ENCODE measurements at places on chromosomes 4 and X.

DNA sequence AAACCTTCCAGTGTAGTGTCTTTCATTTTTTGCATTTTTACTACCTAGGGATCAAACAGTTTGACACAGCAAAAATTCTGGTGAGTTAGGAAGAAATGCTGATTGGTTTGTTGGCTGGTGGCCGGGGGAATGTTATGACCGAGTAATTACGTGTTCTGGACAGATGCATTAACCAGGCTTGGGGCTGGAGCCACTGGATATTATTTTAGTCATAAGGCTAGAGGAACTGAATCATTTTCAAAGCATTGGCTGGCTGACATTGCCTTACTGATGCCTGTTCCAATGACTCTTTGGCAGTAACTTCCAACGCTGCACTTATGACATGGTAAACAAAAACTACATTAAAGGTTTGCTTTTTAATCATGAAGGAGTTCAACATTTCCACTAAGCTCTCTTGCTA, 84.6 kb downstream of the FBXO8 start:
- DNase-seq = peak; percentile 89

- no peak for DNase-seq
Measured at GRCh38 chrX:127726227-127726626, 326.0 kb downstream of the ACTRT1 start.

GRCh38 chr4:118357601-118358000, 4.8 kb upstream of the PRSS12 start:
- no peak for DNase-seq

- DNase-seq = no peak
Measured at GRCh38 chr4:10535912-10536311, 78.7 kb upstream of the ZNF518B start.

DNA sequence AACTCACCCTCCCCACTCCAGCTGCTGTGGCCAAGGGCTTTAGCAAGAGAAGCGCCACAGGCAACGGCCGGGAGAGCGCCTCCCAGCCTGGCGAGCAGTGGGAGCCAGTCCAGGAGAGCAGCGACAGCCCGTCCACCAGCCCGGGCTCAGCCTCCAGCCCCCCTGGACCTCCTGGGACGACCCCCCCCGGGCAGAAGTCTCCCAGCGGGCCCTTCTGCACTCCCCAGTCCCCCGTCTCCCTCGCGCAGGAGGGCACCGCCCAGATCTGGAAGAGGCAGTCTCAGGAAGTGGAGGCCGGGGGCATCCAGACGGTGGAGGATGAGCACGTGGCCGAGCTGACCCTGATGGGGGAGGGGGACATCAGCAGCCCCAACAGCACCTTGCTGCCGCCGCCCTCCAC, 11.2 kb upstream of the HGFAC start:
- DNase-seq = no peak

- no peak for DNase-seq
Measured at GRCh38 chrX:95330292-95330691, 1354.3 kb upstream of the DIAPH2 start.

DNA sequence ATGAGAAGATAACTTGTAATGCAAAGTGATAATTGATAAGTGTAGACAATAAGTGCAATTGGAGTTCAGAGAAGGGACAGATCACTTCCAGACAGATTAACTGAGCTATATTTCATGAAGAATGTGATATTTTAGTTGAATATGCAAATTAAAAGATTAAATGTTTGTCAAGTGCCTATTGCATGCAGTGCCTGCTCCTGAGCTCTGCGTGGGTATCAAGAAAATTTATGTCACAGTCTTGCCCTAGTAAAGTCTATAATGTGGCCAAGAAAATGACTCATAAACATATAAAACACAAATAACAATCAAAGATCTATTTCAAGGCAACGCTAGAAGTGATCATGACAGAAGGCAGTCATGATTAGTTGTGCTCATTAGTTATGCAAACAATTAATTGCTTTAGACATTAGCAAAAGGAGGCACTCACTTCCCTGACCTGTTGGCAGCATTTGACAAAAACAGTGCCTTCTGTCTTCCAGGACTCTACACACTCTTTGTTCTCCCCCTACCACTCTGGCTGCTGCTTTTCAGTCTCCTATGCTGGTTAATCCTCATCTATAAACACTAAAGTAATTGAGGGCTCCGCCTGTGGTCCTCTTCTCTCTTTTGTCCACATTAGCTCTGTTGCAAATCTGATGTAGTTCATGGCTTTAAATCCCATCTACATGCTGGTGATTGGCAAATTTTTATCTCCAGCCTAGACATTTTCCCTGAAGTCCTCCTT, 47.7 kb downstream of the ARHGEF38 start:
- no peak for DNase-seq

DNA sequence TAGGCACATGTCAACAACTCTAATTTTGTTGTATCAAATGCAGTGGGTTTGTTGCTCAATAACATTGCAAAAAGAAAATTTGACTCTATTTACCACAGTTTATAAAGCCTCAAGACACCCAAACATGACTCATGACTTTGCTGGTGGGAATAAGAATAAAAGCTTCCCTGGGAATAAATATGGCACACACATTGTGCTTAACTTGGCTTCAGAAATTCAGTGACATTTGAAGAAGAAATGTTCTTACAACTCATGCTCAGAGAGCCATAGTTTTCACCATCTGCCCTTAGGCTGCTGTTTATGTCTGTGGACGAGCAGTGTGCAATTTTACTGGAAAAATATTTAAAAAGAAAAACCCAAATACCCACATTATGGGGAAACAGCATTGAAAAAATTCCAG, 60.9 kb downstream of the SPATA18 start:
- no peak for DNase-seq

- peak; percentile 82 for DNase-seq
Measured at GRCh38 chrX:123339221-123339905, 155.3 kb downstream of the GRIA3 start.

GRCh38 chr4:127656047-127656680, 23.4 kb downstream of the INTU start:
- DNase-seq = no peak

- DNase-seq = no peak
Measured at GRCh38 chr4:17265139-17265538, 246.8 kb downstream of the QDPR start.

GRCh38 chr4:42371305-42372252, 25.7 kb upstream of the SHISA3 start:
- no peak for DNase-seq

GRCh38 chrX:115018944-115019343, 1.5 kb upstream of the IL13RA2 start:
- DNase-seq = peak; percentile 37

DNA sequence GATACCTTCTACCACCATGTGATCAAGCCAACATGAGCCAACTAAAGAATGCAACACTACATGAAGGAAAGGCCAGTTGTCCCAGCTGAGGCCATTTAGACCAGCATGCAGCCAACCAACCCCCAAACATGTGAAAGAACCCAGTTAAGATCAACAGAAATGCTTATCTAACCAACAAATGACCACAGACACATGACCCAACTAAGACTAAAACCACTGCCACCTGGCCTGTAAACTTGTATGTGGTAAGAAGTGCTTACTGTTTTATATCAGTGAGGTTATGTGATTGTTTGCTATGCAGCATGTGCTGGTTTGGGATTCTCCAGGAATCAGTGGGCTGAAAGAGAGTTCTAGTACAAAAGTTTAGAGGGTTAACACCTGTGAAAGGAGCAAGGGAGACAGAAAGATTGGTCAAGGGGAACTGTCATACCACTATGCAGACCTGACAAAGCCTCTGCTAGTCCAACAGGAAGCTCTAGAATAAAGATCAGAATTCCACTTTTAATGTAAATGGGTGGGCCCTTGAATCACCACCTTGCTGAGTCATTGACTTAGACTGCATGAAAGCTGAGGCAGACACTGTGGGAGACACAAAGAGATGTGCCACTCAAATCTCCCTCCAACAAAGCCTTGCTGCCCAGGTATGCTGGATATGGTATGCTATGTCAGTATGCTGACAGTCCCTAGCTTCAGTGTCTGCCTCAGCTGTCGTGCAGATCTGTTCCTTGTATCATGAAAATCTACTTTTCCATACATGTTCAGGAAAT, 6.1 kb upstream of the SH3D19 start:
- no peak for DNase-seq

- DNase-seq = no peak
Measured at GRCh38 chr4:6540879-6541278, 34.1 kb upstream of the MAN2B2 start.

DNA sequence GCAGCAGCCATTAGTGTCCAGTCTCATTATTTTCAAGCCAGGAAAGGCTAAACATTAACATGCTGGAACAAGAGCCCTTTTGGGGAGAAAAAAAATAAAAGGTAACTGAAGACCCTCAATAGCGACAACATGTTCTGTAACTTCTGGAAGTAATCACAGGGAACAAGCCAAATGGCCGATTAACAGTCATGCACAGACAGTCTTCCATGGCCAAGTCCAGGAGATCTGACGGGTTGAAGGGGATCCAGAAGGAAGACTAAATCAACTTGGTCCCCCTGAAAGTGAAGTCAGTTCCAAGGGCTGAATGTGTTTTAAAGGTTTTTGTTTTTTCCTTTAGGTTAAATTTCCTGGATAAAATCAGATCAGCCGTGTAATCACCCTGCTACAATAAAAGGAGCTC, 52.5 kb downstream of the LNX1 start:
- no peak for DNase-seq

- DNase-seq = no peak
Measured at GRCh38 chr4:116839826-116840225, 245.6 kb downstream of the TRAM1L1 start.

DNA sequence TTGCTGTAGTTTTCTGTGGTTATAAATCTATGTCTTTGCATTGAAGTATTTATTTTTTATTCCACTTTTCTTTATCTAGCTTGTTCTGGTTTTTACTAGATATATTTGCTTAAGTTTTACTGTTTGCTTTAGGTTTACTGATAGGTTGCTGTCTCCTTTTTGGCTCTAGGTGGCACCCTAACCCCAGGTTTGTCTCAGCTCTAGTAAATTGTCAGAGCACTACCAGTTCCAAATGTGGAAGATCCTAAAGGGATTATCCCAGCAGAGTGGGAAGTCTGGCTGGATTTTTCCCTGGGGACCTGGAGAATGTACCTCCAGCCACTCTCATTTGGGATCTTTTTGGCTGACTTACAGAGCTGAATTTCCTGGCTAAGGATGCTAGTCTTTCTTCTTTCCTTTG, 106.1 kb downstream of the PBDC1 start:
- DNase-seq = peak; percentile 20

- DNase-seq = peak; percentile 48
Measured at GRCh38 chr4:25160714-25161592, 704 bp upstream of the SEPSECS start.

DNA sequence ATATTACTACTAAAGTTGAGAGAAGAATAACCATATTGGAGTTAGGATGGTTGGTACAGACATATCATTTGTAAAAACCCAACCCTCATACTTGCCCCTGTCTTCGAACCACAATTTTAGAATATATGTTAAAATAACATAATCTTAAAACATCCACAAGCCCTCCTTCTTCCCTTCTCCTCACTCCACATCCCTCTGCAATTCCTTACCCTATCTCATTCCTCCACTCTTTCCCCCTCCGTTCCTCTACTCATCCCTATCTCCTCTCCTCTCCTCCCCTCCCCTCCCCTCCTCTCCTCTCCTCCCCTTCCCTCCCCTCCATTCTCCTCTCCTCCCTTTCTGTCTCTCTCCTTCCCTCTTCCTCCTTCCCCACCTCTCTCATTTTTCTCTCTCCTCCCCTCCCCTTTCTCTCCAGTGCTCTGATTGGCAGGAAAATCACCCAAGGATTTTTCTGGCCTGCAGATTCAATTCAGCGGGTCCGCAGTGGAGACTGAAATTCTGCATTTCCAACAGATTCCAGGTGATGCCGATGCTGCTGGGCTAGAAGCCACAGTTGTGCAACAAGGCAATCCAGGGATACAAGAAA, 17.4 kb upstream of the ODAM start:
- DNase-seq = no peak

DNA sequence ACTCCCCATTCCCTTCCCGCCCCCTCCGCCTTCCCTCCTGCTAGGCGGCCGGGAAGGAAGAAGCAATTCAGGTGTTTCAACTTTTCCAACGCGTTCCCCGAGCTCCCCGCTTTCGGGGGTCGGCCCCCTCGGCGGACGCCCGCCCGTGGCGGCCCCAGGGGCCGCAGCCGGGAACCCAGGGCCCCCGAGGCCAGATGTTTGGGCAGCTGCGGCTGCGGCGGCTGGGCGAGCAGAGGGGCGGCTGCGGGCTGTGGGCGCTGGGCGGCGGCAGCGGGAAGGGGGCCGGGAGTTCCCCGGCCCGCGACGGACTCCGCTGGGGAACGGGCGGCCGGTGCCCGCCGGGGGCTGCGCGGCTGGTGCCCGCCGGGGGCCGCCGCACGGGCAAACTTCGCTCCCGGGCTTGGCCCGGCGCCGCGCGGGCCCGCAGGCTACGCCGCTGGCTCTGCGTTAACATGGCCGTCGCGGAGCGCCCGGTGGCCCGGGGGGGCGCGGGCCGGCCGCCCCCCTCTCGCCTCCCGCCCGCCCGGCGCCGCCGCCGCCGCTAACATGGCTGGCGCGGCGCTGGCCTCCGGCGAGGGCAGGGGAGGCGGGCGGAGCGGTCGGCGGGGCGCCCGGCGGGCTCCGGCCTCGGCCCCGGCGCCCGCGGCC, 510 bp downstream of the HMGB3 start:
- no peak for DNase-seq

GRCh38 chrX:21847342-21847741, 7.9 kb downstream of the MBTPS2 start:
- DNase-seq = no peak

DNA sequence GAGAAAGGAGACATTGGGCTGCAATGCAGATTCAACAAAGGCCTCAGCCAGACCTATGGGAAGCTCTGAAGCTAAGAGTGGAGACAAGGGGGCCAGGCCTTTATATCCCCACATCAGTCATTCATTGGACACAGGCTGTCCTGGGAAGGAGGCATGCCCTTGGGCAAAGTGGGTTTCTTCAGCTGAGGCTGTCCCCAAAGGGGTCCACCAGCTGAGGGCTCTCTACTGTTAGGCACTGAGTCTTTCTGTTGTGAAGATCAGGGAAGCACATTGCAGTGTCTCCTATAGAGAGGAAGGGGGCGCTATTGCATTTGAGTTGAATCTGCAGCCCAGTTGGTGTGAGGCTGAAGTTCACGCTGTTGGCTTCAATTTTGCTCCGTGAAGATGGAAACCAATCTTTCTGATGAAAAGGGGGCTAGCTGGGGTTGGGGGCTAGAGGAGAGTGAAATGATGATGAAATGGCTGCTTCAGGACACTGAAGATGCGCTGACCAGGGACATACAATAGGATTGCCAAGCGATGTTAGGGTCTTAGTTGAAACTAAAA, 48.0 kb downstream of the SLC25A5 start:
- peak; percentile 66 for DNase-seq

- DNase-seq = no peak
Measured at GRCh38 chrX:37872303-37872655, 24.9 kb upstream of the DYNLT3 start.

DNA sequence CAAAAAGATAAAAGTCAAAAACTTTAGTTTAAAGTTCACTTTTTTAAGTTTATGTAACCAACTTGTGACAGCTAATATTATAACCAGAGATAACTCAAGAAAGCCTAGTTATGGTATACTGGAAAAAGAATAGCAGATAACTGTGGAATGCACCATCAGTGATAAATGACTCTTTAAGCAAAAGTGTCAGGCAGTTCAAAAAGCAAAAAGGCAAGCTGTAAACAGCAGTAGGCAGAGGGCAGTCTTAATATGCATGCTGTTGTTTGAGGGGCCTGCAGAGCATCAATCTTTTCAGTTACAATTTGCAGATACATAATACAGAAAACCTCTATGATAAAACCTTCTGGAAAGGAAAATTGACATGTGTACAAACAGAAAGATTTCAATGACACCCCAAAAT, 81.8 kb upstream of the JADE1 start:
- no peak for DNase-seq
